Activated naive CD8-positive, alpha-beta T cell treated with anti-CD3 and anti-CD28 coated beads for 36 hours (primary cell): ENCODE measurements at places on chromosomes 16 and 17. TPM values are rescaled to one million over a fixed set of nuclear protein-coding genes. Genes with fewer than 3 reads are reported as not detected.

SDR42E1 gene
- total RNA-seq = 12.5 TPM

GFAP gene
- not detected for total RNA-seq

DPEP1 gene
- total RNA-seq = 0.16 TPM

ALOX12 gene
- not detected for total RNA-seq

- peak; percentile 1 for DNase-seq
Observed at GRCh38 chr17:60393840-60394723, 2.1 kb upstream of the USP32 start.

- DNase-seq = peak; percentile 80
Observed at GRCh38 chr17:75036643-75037268, 10.0 kb downstream of the ATP5PD start.

DNA sequence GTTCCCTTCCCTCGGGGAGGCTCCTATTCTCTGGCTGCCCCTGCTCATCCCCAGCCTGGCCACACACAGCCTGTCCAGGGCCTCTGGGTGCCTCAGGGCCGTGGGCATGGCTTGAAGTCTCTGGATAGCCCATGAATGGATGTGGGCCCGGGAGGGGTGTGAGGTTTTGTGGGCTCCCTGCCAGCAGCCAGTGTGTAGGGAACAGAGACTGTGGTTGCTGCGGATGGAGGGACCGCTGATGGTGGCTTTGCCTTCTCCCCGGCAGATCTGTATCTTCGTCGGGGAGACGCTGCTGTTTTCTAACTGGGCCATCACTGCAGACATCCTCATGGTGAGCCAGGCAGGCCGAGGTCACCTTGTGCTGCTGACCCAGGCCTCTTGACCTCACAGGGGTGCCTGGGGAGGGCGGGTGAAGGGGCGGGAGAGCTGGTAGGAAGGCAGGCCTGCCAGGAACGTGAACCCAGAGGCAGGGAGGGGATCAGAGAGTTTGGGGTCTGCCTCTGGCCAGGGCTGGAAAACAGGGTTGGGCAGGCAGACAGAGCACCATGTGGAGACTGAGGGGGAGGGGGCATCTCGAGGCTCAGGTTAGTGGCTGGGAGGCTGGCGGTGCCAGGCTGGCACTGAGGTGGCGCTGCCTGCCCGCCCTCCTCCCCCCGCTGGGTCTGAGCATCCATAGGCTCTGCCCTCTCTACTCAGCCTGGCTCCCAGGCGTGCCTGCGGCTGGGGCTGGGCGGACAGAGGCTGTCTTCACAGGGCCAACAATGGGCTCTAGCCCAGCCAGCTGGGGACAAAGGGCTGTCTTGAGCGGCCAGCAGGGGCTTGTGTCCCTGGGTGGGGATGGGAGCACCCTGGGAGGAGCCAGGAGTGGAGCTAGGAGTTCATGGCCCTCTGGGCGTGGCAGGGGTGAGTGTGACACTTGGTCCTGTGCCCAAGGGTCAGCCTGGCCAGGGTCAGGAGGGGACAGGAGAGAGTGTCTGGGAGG lies 21.4 kb downstream of the MYBBP1A start:
- DNase-seq = no peak

DNA sequence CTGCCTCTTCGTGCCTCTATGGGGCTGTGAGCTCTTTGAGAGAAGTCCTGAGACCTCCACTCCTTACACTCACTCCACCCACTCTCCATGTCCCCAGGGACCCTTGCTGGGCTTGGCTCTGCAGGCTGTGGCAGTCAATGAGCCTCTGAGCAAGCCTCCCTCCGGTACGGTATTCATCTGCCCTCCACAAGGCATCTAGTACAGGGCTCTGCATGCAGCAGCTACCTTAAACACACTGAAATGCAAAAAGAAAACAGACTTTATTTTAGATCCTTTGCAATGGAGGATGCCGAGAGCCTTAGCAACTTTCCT lies 38.9 kb upstream of the SMPD3 start:
- no peak for DNase-seq

DNA sequence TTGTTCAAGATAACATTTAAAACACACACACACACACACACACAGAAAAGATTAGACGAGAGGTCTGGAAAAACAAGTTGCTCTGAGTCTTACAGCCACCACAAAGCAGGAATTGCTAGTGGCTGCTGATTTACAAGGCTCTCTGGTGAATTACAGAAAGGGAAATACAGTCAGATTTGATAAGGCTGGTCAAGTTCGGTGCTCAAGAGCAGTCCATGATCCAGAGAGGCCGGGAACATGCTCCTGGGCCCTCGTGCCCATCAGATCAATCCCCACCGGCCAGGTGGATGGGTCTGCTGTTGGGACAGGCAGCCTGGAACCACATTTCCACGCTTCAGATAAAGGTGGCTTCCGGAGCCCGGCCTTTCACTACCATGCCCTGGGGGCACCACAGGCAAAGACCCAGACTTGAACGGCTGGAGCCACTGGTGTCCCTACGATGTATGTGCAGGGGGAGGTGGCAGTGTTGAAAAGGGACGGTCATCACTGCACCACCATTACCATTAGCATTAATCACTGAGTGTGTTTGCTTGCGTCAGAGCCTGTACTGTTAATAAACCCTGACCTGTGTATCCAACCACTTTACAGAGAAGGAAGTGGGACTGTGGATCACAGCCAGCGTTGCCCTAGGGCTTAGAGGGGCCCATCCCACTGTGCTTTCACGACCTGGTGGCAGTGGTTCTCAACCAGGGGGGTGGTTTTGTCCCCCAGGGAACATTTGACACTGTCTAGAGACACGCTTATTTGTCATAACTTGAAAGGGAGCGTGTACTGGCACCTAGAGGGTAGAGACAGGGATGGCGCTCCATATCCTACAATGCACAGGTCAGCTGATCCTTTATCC lies 95.1 kb downstream of the XYLT1 start:
- DNase-seq = no peak

DNA sequence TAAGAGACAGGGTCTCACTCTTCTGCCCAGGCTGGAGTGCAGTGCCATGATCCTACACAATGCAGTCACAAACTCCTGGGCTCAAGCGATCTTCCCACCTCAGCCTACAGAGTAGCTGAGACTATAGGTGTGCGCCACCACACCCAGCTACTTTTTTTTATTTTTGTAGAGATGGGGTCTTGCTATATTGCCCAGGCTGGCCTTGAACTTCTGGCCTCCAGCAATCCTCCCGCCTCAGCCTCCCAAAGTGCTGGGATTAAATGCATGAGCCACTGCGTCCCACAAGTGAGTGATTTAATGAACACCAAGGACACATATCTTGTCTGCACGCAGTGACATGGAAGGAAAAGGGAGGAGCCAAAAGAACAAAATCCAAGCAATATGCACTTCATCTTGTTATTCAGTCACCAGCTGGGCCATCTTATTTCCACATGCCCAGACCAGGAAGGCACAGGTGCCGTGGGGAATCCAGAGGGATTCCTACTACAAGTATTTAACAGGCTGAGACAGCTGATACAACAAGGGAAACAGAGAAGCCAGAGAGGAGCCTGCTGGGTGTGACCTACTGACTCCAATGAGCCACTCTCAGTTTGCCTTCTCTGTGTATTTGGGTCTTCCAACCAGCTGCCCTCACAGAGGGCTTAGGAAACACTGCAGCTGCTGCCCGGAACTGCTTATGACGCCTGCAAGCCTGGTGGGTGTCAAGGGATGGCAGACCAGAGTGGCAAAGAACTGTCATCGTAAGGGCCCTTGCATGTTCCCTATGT lies 17.0 kb downstream of the LSM12 start:
- DNase-seq = no peak

DNA sequence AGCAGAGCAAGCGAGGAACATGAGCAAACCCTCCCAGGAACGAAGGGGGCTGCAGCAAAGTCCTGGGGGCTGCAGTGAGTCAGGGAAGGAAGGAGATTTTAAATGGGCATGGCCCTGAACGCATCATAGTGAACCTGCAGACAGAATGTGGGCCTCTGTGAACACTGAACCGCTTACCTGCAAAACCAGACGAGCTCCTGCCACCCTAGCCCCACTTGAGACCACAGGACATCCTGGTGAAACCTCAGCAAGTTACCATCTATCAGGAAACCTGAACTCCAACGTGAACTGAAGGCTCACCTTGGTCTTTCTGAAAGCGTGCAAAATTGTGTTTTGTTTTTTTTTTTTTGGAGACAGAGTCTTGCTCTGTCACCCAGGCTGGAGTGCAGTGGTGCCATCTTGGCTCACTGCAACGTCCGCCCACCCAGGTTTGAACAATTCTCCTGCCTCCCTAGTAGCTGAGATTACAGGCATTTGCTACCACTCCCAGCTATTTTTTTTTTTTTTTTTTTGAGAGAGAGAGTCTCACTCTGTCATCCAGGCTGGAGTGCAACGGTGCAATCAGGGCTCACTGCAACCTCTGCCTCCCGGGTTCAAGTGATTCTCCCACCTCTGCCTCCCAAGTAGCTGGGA lies 30.8 kb downstream of the FANCA start:
- DNase-seq = no peak

DNA sequence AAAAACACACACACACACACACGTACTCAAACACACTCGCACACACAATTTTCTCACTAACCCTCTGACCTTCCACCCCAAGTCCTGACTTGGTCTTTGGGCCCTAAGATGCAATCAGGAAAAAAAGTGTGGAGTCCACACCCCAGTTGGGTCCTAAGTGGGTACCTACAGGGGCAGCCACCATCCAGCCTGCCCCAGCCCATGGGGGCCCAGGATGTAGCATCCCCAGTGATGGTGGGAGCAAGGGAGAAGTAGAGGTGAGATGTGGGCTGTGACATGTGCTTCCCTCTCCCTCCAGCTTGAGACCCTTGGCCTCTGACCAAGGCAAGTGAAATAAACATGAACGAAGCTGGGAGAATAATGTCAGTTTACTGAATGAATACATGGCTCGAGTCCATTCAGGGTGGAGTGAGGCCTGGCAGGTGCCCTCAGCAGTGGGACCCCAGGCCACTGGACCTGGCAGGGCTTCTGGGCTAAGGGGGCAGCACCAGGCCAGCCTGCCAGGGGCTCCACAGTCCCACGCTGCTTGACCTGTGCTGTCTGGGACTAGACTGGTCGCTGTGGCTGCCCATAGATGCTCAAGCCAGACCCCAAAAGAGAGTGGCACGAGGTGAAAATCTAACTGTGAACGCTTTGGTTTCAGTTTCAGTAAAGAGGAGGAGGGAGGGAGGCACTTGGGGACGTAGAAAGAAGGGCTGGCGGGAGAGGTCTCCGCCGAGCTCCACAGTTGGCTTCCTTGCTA lies 73.7 kb downstream of the MRC2 start:
- no peak for DNase-seq

GRCh38 chr17:68290268-68290954 lies 516 bp downstream of the SLC16A6 start:
- DNase-seq = peak; percentile 67

GRCh38 chr16:2009164-2009711 lies 383 bp downstream of the ZNF598 start:
- peak; percentile 44 for DNase-seq

- DNase-seq = no peak
Observed at GRCh38 chr16:29898804-29899515, 390 bp downstream of the SEZ6L2 start.

DNA sequence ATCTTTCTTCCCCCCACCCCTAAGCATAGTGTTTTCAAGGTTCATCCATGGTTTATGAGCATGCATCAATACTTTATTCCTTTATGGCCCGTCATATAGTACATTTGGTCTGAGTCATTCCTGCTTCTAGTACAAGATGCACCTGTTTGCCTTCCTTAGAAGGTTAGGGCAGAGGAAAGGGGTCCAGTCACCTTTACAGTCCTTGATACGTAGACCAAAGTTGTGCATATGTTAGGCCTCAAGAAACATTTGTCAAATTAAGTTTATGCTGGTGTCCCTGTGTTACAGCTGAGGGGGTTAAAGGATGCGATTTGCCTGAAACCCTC lies 1.4 kb downstream of the CYB5D2 start:
- DNase-seq = no peak

GRCh38 chr17:40828454-40829044 lies 6.1 kb upstream of the KRT10 start:
- no peak for DNase-seq
